ENCODE measurements at places on chromosomes 1 and 21. TPM values are rescaled to one million over a fixed set of nuclear protein-coding genes. Genes with fewer than 3 reads are reported as not detected.

Gene BGLAP
- 7.0 TPM for polyA plus RNA-seq

Gene PDE9A
- 37.2 TPM for polyA plus RNA-seq

Gene IFNLR1
- polyA plus RNA-seq: 4.4 TPM

Gene TNN
- polyA plus RNA-seq: 3.0 TPM

Gene CD2
- polyA plus RNA-seq: 0.08 TPM

Gene SPRR2A
- polyA plus RNA-seq: 0.14 TPM

Gene SLC35F3
- 0.74 TPM for polyA plus RNA-seq

Gene MROH7
- 3.4 TPM for polyA plus RNA-seq

Gene TENT5C
- polyA plus RNA-seq: 2.4 TPM

Measured in left renal cortex interstitium (tissue), 4 donors.